ENCODE measurements at places on chromosomes 6 and 20.

DNA sequence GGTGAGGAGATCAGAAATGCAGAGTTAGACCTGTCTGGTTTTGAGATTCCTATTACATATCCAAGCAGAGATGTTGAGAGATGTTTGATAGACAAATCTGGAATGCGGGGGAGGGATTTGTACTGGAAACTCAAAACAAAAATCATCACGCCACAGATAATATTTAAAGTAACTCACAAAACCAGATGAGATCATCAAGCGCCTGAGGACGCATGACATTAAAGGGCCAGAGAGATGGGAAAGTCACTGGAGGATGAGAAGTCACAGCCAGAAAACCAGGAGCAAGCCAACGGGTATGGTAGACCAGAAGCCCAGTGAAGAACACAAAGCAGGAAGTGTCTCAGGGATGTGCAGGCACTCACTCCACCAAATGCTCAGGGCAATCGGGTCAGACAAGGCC is 87.7 kb downstream of the DLL1 start:
- no peak overlapping the region for H3K27ac ChIP-seq
- H3K4me3 ChIP-seq: no peak overlapping the region
- H3K36me3 ChIP-seq: no peaks in the 10 kb centered on the region
- no peaks in the 10 kb centered on the region for H3K4me1 ChIP-seq
- no peak for DNase-seq

DNA sequence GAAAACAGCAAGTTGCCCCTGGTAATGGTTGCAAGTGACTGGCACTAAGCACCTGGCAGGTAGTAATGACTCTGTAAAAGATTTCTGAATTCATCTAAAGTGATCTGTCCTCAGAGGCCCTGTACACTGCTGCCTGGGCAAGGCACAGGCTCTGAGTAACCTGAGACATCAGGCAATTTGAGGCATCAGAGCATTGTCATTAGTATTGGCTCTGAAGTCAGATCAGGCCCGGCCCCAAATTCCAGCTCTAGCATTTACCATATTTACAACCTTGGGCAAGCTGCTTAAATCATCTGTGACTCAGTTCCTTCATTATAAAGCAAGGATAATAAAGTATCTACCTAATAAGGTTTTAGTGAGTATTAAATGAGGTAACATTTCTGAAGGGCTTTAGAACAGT is 17.3 kb upstream of the TENT5A start:
- H3K36me3 ChIP-seq: no peaks in the 10 kb centered on the region
- H3K4me3 ChIP-seq: no peak overlapping the region
- H3K4me1 ChIP-seq: peaks cover 76% of the 10 kb centered on the region

- no peak overlapping the region for H3K27ac ChIP-seq
- peaks cover 18% of the 10 kb centered on the region for H3K4me1 ChIP-seq
- no peak overlapping the region for H3K4me3 ChIP-seq
- no peaks in the 10 kb centered on the region for H3K36me3 ChIP-seq
Observed at GRCh38 chr6:34555007-34555322, 1.2 kb downstream of the SPDEF start.

GRCh38 chr20:13765299-13765698 is 19.4 kb downstream of the ESF1 start:
- H3K36me3 ChIP-seq: peaks cover 83% of the 10 kb centered on the region
- H3K4me3 ChIP-seq: no peak overlapping the region
- DNase-seq: no peak

- H3K36me3 ChIP-seq: peaks cover 54% of the 10 kb centered on the region
- no peaks in the 10 kb centered on the region for H3K4me1 ChIP-seq
- H3K27ac ChIP-seq: no peak overlapping the region
- no peak for DNase-seq
Observed at GRCh38 chr20:64006490-64006889, 25.6 kb downstream of the PRPF6 start.

- no peaks in the 10 kb centered on the region for H3K36me3 ChIP-seq
- H3K27ac ChIP-seq: no peak overlapping the region
- no peaks in the 10 kb centered on the region for H3K4me1 ChIP-seq
- H3K27me3 ChIP-seq: peaks cover under 1% of the 10 kb centered on the region
Observed at GRCh38 chr6:105780146-105780860, 305.8 kb upstream of the PRDM1 start.

DNA sequence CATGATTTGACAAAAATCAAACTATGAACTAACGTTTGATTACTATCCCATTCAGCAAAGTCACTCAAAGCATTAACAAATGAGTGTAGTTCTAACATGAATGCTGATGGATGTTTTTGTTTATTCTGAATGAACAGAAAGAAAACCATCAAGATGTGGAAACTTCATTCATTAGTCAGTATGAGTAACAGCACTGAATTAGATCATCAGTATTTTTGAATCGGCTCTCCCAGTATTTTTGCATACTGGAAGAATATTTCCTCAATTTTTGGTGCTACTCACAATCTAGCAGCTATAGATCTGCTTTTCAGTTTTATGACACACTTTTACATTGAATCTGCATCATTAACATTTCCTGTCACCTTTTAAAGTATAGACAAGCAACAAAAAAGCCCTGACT is 63.8 kb upstream of the CD83 start:
- no peak overlapping the region for H3K27ac ChIP-seq
- H3K4me1 ChIP-seq: no peaks in the 10 kb centered on the region
- DNase-seq: no peak
- H3K4me3 ChIP-seq: no peak overlapping the region
- peaks cover 28% of the 10 kb centered on the region for H3K27me3 ChIP-seq
- H3K36me3 ChIP-seq: no peaks in the 10 kb centered on the region

GRCh38 chr20:41524980-41525613 is 93.1 kb downstream of the CHD6 start:
- H3K27ac ChIP-seq: no peak overlapping the region
- no peaks in the 10 kb centered on the region for H3K4me1 ChIP-seq
- H3K36me3 ChIP-seq: peaks cover 26% of the 10 kb centered on the region
- H3K4me3 ChIP-seq: no peak overlapping the region
- H3K27me3 ChIP-seq: no peaks in the 10 kb centered on the region

DNA sequence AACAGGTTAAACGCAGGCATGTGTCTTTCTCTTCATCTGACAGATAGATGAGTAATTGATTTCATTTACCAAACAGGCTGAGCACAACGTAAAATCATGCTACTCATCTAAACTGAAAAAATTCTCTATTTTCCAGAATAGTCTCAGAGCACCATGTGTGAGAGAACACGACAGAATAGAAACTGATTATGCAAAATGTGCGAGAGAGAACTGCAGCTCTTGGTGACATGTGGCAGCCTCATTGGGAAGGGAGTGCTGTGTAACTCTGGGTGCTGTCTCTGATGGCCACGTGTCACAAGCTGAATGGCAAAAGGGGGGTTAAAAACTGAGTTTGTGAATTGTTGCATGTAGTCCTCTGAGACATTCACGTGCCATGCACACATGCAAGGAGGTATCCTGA is 143.7 kb upstream of the ATXN1 start:
- no peak overlapping the region for H3K4me3 ChIP-seq
- DNase-seq: no peak
- no peaks in the 10 kb centered on the region for H3K36me3 ChIP-seq
- no peak overlapping the region for H3K27ac ChIP-seq

DNA sequence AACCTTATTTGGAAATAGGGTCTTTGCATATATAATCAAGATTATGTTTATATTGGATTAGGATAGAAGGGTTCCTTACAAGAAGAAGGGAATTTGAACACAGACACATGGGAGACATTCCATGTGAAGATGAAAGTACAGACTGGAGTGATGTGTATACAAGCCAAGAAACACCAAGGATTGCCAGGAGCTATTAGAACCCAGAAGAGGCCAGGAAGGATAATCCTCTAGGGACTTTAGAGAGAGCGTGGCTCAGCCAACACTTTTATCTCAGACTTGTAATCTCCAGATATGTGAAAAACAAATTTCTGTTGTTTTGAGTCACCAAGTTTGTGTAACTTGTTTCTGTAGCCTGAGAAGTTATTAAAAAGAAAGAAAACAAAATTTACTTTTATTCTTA is 1173.9 kb upstream of the CITED2 start:
- no peaks in the 10 kb centered on the region for H3K4me1 ChIP-seq
- H3K36me3 ChIP-seq: no peaks in the 10 kb centered on the region
- no peak overlapping the region for H3K27ac ChIP-seq
- DNase-seq: no peak
- no peak overlapping the region for H3K4me3 ChIP-seq
- H3K27me3 ChIP-seq: no peaks in the 10 kb centered on the region

DNA sequence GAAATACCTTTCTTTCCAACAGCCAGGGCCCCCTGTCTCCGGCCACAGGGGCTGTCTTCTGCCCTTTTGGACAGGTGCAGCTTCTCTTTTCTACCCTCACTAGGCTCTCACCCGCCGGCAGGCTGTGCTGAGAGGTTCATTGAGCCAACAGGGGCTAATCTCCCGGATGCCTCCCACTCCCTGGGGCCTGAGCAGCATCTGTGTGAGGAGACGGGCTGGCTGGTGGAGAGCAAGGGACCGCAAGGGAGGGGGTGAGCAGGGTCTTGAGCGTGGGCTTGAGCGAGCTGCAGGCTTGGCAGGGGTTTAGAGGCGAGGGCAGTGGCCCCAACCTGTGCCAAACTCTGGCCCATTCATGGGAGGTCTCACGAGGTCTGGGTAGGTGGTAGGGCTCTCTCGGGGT is 56.5 kb upstream of the CST7 start:
- H3K4me3 ChIP-seq: no peak overlapping the region
- no peak overlapping the region for H3K27ac ChIP-seq
- no peaks in the 10 kb centered on the region for H3K36me3 ChIP-seq

DNA sequence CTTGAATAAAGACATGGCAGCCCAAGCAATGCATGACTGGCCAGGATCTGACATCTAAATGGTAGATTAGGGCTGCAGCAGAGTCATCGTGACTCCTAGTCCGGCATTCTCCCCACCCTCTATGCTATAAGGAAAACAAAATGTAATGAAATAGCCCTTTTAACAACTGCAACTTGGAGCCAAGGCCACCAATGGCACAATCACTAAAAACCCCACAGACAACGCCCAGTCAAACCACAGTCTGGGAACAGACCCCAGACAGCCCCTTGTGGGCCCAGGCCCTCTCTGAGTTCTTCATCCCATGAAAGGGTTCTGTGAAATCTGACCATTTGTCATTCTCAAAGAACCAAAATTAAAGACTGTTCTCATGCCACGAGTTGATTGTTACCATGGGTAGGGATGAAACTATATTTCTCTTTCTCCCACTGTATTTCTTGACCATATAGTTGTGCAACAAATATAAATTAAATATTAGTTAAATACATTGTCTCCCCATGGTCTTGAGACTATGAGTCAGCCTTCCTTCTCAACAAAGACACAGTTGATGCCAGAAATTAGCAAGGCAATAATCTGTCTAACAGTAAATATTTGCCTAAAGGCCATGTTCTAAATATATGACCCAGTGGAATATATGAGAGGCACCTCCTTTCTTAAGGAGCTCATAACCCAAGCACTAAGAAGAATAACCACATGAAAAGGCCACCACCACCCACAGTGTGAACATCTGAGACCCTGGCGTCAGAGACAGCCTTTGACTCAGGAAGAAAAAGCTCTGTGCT is 85.6 kb upstream of the SSTR4 start:
- no peaks in the 10 kb centered on the region for H3K4me1 ChIP-seq
- H3K4me3 ChIP-seq: no peak overlapping the region
- no peak for DNase-seq
- H3K27ac ChIP-seq: no peak overlapping the region

GRCh38 chr20:20546402-20546801 is 166.0 kb downstream of the RALGAPA2 start:
- peaks cover 4% of the 10 kb centered on the region for H3K36me3 ChIP-seq
- no peak for DNase-seq
- H3K27ac ChIP-seq: no peak overlapping the region
- peaks cover 52% of the 10 kb centered on the region for H3K4me1 ChIP-seq

GRCh38 chr6:150435832-150436231 is 67.0 kb downstream of the IYD start:
- H3K36me3 ChIP-seq: no peaks in the 10 kb centered on the region
- no peak overlapping the region for H3K4me3 ChIP-seq
- no peak for DNase-seq
- no peaks in the 10 kb centered on the region for H3K4me1 ChIP-seq
- no peak overlapping the region for H3K27ac ChIP-seq
- H3K27me3 ChIP-seq: peaks cover 1% of the 10 kb centered on the region

GRCh38 chr6:138662471-138662870 is 111.1 kb upstream of the CCDC28A start:
- no peaks in the 10 kb centered on the region for H3K27me3 ChIP-seq
- DNase-seq: peak; percentile 53
- peaks cover 29% of the 10 kb centered on the region for H3K4me1 ChIP-seq

DNA sequence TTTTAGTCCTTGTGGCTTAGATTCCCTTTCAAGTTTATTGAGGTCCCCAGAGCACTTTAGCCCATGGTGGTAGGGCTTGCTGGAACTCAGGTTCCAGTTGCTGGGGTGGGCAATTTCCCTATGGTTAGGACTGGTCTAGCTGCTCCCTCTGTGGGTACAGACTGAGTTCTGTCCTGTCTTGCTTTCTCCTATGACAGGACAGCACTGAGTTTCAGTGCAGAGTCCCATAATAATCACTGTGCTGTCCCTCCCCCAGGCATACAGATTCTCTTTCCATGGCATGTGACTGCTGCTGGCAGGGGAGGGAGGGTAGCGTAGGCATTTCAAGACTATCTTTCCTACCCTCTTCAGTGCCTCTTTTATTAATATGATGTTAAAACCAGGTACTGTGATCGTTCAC is 17.1 kb upstream of the ERVFRD-1 start:
- H3K27me3 ChIP-seq: no peaks in the 10 kb centered on the region
- peaks cover 3% of the 10 kb centered on the region for H3K36me3 ChIP-seq
- no peak overlapping the region for H3K4me3 ChIP-seq
- peaks cover 8% of the 10 kb centered on the region for H3K4me1 ChIP-seq
- no peak overlapping the region for H3K27ac ChIP-seq
- no peak for DNase-seq

- peaks cover 70% of the 10 kb centered on the region for H3K27me3 ChIP-seq
- no peak for DNase-seq
- no peaks in the 10 kb centered on the region for H3K36me3 ChIP-seq
- H3K4me3 ChIP-seq: no peak overlapping the region
- H3K4me1 ChIP-seq: no peaks in the 10 kb centered on the region
Observed at GRCh38 chr20:48459722-48460395, 367.9 kb downstream of the PREX1 start.

GRCh38 chr6:111200350-111201243 is 113.3 kb downstream of the SLC16A10 start:
- H3K27ac ChIP-seq: peak overlapping the region; percentile 24
- peak overlapping the region; percentile 38 for H3K4me3 ChIP-seq
- DNase-seq: no peak
- H3K36me3 ChIP-seq: no peaks in the 10 kb centered on the region
- H3K27me3 ChIP-seq: no peaks in the 10 kb centered on the region
- peaks cover 19% of the 10 kb centered on the region for H3K4me1 ChIP-seq

GRCh38 chr6:27477318-27478013 is 4.6 kb upstream of the ZNF184 start:
- no peak overlapping the region for H3K27ac ChIP-seq
- DNase-seq: no peak
- no peaks in the 10 kb centered on the region for H3K36me3 ChIP-seq

- peaks cover 20% of the 10 kb centered on the region for H3K36me3 ChIP-seq
- H3K4me1 ChIP-seq: no peaks in the 10 kb centered on the region
- no peak overlapping the region for H3K4me3 ChIP-seq
- no peak overlapping the region for H3K27ac ChIP-seq
- DNase-seq: no peak
Observed at GRCh38 chr6:150919938-150920337, 54.4 kb downstream of the MTHFD1L start.
